ENCODE measurements at places on chromosomes 11 and 22.

DNA sequence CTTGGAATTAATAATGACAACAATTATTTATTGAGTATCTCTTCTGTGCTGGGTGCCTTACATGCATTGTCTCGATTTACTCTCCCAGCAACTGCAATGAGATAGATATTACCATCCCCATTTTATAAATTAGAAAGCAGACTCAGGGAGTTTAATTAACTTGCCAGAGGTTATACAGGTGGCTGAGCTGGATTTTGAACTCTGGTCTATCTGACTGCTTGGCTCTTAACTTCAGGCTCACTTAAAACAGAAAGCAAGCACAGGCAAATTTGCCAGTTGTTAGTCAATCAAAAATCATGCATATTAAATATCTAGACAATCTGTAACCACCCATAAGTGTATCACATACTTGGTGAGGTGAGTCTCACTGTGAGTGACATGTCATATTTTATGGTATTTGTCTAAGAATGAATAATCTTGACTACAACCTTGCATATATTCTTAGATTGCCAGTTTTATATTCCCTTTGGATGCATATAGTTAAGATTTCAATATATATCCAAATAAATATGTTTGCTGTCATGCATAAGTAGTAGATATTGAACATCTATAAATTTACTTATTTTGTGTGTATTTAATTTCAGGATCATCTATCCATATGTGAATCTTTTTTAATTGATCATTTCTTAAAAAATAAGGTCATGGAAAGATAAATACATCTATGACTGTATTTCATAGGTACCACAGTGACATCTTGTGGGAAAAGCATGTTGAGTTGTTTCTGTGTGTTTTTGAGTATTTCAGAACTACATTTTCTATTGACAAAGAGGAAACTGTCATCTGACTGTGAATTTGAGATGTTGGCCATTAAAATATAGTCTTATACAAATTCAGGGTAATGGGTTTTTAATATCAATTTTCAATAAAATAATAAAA, 112.0 kb upstream of the ARHGAP42 start:
- peak; percentile 76 for DNase-seq

DNA sequence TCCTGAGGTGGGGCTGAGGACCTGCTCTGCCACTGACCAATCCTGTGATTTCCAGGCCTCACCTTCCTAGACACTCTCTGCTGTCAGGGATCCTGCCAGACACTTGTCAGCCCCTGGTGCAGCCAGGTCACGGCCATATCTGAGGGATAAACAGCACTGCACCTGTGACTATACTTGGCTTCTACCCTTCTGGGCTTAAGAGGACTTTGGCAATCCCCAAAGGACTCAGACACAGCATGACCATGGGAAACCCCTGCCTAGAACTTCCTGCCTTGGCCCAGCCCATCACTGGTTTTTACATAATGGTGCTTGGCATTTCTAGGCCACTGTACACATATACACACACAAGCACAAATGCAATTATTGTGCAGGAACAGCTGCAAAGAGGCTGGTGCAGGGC, 11.6 kb upstream of the OLFML1 start:
- DNase-seq: no peak

DNA sequence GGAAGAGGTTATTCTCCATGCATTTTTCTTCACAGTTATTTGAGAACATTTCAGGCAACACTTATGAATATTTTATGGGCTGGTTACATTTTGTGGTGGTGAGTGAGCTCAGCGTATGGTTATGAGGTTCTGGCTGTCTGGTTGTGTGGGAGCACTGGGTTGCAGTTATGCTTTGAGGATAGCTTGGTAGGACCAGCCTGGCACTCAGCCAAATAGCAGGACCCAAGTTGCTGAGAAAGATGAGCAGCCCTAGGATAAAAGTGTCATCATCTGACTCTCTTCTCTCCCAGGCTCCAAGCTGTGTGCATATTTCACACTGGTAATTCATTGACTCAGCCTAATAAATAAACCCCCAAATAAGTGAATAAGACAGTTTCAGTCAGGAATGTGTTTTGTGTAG, 8.1 kb upstream of the SRSF8 start:
- DNase-seq: no peak

DNA sequence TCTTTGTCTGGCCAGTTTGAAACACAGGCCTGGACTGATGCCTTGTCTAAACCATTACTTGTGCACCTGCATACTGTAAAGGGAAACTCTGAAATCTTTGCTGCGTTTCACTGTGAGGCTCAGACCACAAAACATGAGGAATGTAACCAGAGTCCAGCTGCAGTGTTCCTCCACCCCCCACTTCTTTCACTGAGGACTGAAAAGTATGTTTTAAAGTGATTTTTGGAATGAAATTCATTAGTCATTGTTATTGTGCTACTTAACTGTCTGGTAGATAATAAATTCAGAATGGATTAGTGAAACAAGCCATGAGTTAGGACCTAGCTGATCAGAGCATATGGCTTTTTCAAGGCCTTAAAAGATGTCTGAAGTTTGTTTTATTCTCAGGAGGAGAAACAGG, 181.2 kb downstream of the WNT11 start:
- DNase-seq: peak; percentile 95

- DNase-seq: no peak
Measured at GRCh38 chr11:101917226-101917625, 904 bp upstream of the ANGPTL5 start.

GRCh38 chr22:44307509-44308169, 5.1 kb downstream of the SHISAL1 start:
- no peak for DNase-seq

DNA sequence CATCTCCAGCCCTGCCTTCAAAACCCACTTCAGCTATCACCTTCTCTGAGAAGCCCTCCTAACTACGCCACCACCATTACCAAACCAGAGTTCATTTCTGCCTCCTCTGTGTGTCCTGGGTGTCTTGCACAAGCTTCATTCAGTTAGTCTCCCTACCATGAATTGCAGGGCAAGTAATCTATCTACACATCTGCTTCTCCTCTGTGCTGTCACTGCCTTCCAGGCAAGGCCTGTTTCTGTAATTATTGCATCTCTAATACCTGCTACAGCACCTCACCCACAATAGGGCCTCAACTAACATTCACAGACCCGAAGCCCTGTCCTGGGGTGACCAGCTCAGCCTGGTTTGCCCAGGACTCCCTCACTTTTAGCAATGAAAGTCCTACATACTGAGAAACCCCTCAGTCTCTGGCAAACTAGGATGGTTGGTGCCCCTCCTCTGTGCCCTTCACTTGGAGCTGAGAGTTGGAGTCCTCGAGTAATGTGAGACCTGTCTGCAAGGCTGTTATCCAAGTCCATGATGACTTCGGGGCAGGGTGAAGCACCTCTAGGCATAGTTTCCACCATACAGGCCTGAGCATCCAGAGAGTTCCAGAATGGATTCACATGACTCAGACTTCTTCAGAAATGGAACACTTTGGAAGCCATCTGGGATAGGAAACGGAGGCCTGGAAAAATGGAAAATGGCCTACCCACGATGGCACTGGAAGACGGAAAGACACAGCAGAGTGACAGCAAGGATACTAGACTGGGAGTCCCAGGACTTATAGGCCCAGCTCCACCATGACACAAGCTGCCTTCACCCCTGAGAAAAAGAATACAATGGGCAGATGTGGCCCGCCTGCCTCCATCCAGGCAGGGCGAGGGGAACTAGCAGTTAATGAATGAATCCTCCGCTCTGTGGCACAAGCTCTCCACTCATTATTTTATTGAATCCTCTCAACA, 269.3 kb downstream of the BUD13 start:
- DNase-seq: no peak

DNA sequence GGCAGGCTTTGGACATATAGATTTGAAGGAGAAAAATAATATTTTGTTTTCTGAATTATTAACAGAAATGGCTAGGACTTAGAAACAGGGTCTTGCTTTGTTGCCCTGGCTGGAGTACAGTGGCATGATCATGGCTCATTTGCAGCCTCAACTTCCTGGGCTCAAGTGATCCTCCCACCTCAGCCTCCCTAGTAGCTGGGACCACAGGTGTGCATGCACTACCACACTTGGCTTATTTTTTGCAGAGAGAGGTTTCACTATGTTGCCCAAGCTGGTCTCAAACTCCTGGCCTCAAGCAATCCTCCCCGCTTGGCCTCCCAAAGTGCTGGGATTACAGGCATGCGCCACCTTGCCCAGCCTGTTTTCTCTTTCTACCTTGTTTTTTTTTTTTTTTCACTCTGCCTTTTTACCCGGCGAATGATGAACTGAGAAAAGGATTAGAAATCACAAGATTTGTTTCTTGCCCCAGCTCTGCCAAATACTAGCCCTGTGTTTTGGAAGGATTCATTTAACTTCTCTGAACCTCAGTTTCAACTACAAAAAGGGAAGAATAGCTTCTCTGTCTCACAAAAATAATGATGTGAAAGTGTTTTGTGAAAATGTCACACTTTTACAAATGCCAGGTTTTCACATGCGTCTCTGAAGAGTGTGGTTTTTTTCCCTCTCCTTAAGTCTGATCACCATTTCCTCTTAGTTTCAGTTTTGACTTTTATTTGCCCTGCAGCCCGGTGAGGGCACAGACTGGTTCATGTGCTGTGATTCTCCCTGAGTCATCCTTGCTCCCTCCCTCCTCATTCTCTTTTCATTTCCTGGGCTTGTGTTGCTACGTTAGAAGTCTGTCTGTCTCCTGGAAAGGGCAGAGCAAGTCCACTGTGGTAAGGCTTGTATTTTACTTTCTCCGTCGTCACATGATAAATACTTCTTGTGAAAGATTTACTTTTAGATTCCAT, 67.7 kb downstream of the BCL2L13 start:
- peak; percentile 99 for DNase-seq

DNA sequence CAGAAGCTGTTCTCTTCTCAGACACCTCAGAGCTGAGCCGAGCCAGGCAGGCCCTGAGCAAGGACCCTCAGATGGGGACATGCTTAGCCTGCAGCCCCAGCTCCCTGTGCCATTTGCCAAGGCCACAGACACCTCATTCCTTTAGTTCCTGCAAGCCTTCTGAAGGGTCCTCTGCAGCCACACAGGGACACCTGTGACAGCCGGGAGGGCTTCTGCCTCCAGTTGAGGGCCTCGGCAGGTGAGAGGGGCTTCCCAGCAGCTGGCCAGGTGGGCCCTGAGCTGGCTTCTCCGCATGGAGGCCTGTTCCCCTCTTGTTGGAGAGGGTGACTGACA, 18.2 kb downstream of the INCENP start:
- DNase-seq: no peak

DNA sequence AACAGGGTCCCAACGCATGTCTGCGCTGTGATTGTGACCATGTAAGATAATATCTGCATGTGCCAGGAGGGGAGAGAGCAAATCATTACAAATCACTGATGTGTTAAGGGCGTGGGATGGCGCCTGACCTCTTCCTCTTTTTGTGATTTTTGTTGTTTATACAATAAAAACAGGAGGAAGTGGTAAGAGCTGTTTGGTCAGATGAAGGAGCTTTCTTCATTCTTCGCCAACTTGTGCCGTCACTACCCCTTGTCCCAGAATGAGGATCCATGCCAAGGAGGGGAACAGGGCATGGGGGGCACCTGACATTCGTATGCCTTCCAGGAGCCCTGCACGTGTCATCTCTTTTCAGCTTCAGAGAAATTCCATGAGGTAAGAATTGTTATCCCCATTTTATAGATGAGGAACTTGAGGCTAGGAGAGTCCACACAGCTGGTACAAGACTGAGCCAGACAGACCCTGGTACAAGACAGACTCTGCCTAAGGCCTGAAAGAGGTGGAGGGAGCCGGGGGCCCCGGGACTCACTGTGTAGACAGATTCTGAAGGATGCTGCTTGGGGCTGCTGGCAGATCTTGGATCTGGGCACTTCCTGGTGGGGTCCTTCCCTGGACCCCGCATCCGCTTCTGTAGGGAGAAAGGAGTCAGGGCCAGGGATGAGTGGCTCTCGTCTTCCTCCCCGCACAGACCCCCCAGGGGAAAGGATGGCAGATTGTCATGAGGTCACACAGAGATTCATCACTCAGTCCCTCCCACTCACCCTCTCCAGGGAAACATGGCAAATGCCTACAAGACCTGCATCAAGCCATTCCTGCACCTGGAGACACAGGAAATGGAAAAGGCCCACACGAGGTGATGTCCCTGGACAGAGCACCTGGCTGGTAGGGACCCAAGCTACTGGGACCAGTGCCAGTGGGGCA, 34.6 kb downstream of the NFAM1 start:
- DNase-seq: no peak

DNA sequence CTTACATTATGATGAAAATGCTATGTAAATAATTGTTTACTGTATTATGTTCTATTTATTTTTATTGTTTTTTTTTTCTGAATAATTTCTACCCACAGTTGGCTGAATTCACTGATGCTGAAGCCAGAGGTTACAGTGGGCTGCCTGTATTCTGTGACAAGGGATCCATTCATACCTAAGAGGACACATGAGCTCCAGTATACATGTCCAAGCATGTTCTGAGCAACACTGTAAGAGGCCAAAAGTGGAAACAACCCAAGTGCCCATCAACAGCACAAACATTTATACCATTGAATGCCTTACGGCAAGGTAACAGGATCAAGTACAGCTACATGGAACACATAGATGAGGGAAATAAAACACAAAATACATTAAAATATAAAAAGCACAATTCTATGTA, 1.4 kb upstream of the SRSF8 start:
- DNase-seq: no peak

GRCh38 chr22:28408709-28409108, 270.9 kb downstream of the TTC28 start:
- DNase-seq: no peak

DNA sequence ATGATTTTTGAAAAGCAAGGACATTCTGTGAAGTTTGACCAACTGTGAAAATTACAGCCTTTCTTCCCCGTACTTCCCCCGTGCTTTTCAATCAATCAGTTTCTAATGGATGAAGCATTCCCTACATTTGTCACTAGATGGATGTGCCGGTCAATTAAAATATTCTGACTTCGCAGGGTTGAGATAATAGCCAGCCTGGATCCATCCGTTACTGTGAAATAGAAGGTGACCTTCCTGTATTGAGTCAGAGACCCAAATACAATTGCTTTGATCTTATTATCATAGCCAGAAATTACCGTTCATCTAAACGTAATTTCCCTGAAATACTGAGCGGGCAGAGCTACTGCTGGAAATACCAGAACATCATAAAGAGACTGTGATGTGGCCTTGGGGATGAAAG, 21.1 kb upstream of the PARVB start:
- no peak for DNase-seq

GRCh38 chr11:75374646-75375045, 23.2 kb upstream of the ARRB1 start:
- DNase-seq: no peak

DNA sequence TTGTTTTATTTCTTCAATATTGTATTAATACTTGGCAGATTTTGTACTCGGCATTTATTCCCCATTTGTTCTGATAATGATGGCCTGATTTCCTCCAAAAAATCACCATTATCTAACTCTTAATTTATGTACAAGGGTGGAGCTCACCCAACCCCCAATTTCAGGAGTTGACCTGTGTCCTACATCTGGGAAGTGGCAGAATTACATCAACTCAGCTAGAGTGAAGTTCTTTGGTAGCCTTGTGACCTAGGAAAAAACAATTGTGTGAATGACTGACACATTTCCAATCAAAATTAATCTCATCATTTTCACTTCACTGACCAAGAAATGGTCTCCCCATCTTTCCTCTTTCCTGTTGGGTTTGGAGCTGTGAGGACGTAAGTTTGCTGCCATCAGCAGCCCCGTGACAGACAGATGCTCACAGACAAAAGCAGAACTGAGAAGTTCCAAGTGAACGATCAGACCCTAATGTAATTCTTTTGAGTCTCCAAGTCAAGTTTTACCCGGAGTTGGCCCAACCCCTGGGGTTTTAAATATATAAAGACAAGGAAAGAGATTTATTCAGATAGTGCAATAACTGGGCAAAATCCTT, 16.6 kb upstream of the MS4A6E start:
- no peak for DNase-seq
